ENCODE measurements at places on chromosomes 12 and 14. TPM values are rescaled to one million over a fixed set of nuclear protein-coding genes. Genes with fewer than 3 reads are reported as not detected.

GRCh38 chr14:93104961-93105360, 10.8 kb downstream of the ITPK1 start:
- no peaks in the 10 kb centered on the region for H3K4me1 ChIP-seq
- H3K4me3 ChIP-seq, result no peak overlapping the region
- no peak for DNase-seq

The FGD4 gene
- 20.8 TPM for total RNA-seq

GRCh38 chr12:88172844-88173407, 30.8 kb downstream of the TMTC3 start:
- no peak for DNase-seq
- H3K36me3 ChIP-seq, result peaks cover 82% of the 10 kb centered on the region
- no peaks in the 10 kb centered on the region for H3K4me1 ChIP-seq
- no peak overlapping the region for H3K27ac ChIP-seq
- H3K4me3 ChIP-seq, result no peak overlapping the region

DNA sequence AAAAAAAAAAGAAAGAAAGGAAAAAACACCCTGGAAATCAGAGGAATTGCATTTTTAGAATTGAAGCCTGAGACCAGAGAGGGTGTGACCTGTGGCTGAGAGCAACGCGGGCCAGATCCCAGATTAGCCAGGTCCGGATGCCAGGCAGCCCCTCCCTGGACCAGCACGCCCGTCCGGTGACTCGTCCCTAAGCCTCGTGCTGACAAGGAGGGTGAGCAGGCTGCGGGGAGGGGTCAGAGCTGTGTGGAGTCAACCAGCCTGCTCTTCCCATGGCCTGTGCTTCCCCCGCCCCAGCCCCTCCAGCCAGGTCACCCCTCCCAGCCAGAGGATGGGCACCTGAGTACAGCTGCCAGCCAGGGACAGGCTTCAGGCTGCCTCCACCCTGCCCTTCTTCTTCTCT, 4.2 kb upstream of the KLC1 start:
- H3K27me3 ChIP-seq, result no peaks in the 10 kb centered on the region
- H3K4me1 ChIP-seq, result peaks cover 27% of the 10 kb centered on the region
- DNase-seq, result peak; percentile 86
- H3K27ac ChIP-seq, result no peak overlapping the region
- H3K4me3 ChIP-seq, result no peak overlapping the region
- H3K36me3 ChIP-seq, result no peaks in the 10 kb centered on the region

DNA sequence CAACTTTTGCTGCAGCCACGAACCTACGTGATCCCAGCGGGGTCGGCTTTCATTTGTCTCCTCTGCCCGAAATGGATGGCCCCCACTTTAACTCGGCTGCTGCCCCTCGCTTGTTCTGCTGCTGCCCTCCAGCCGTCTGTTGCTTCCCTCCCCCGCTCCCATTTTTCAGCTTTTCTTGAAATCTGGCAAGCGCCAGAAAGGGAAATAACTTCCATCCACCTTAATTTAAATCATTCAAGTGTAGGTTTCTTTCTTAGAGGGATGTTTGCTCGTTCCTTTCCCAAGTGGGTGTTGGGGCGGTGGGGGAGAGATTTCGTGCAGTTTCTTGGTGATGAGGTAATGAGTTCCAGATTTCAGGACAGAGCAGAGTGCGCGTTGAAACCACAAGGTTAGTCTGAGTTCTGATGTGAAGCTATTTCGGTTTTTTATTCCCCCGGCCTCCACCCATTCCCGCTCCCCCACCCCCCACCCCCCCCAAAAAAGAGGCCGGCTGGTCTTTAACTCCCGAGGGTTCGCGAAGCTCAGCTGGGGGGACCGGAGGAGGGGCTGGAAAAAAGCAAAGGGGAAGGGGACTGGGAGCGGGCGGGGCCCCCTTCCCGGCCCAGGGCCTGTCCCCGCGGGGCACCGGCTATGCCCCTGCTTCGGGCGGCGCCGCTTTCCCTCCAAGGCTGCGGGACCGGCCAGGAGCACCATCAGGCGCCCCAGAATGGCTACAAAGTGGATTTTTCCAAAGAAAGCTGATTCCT, 2.2 kb upstream of the ZFP36L1 start:
- H3K27me3 ChIP-seq, result no peaks in the 10 kb centered on the region
- peaks cover 13% of the 10 kb centered on the region for H3K36me3 ChIP-seq
- peak overlapping the region; percentile 91 for H3K4me3 ChIP-seq
- H3K4me1 ChIP-seq, result no peaks in the 10 kb centered on the region

The CYP46A1 gene
- total RNA-seq, result 0.98 TPM

- DNase-seq, result no peak
- H3K27me3 ChIP-seq, result no peaks in the 10 kb centered on the region
- peaks cover 6% of the 10 kb centered on the region for H3K4me1 ChIP-seq
- H3K4me3 ChIP-seq, result no peak overlapping the region
Measured at GRCh38 chr12:119682639-119683252, 14.8 kb downstream of the PRKAB1 start.

Measured in psoas muscle (tissue), 8 donors.